ENCODE measurements at places on chromosomes 5 and 9.

- DNase-seq, result no peak
Observed at GRCh38 chr5:14572385-14572784, 9.2 kb upstream of the OTULINL start.

GRCh38 chr9:32832346-32832745 lies 49.0 kb downstream of the TMEM215 start:
- DNase-seq, result no peak

DNA sequence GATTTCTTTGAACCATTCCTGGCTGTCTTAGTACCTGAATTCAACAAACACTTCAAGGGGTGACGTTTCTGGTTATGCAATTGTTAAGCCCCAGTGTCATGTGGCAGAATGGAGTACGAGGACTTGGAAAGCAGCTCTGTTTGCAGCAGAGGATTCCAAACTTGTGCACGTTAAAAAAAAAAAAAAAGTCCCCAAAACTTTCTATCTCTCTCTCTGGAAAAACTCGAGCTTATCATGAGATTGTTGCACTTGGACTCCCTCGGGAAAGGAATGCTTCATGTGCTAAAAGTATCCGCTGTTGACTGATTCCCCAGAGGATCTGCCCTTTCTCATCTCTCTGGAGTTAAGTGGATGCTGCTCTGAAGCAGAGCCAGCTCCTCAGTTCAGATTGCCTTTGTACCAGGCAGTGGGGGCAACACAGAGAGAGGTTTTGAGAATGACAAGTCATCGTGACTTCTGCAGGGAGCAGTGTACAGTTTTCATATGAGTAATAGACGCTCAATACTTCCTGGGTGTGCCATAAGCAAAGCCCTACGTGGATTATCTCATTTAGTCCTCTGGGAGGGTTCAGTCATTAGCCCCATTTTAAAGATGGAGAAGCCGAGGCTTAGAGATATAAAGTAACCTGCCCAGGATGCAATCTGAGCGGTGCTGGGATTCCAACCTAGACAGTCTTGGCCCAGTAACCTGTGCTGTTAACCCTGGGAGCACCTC lies 28.1 kb downstream of the TMOD1 start:
- no peak for DNase-seq

- no peak for DNase-seq
Observed at GRCh38 chr9:132712753-132713152, 42.5 kb downstream of the GTF3C4 start.

DNA sequence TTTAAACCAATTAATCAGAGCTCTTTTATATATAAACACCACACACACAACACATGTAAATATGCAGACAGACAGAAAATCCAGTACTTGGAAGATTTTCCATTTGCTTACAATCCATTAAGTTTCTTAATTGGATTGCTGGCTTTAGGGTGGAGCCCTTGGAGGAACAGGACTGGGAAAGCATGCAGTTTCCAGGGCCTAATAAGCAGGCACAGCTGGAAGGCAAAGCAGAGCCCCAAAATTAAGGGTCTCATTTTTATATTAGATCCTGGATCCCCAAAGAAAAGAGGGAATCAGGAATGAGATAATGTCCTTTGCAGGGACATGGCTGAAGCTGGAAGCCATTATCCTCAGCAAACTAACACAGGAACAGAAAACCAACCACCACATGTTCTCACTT lies 13.1 kb upstream of the SMC2 start:
- no peak for DNase-seq

DNA sequence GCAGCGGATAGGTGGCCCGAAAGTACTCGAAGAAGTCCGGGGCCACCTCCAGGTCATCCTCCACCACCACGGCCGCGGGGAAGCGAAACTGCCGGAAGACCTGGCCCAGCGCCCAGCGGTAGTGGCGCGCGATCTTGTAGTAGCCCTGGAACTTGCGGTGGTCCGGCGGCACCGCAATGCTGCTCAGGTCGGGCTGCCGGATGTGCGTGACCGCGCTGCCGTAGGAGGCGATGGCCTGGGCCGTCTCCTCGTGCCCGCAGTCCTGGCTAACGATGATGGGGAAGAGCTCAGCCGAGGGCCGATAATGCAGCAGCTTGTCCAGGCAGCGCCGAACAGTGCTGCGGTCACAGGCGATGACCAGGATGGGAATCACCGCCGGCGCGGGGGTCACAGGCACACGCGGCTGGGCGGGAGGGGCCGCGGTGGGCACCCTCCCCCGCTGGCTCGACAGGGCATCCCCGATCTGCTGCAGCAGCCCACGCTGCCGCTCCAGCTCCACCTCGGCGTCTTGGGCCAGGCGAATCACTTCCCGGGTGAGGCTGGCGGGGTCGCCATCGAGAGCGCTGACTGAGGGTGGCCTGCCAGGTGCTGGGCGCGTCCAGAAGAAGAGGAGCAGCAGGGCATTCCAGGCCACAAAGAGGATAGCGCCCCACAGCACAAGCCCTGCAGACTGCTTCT lies 10.2 kb downstream of the MGAT1 start:
- no peak for DNase-seq

DNA sequence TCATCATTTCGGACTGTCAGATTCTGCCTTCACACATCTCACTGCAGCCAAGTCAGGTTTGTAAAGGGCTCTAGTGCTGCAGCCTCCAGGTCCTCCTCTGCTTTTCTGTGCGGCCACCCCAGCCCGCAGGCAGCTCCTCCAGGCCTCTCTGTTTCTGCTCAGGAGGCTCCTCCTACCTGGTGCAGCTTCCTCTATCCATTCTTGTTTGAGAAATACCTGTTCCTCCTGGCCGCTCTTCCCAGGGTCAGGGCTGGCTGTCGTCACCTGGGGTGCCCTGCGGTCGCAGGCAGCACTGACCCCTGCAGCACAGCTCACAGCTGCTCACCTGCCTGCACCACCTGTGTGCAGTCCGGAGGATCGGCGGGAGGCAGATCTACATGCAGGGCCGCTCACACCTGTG lies 387.7 kb upstream of the IRX4 start:
- DNase-seq, result no peak

DNA sequence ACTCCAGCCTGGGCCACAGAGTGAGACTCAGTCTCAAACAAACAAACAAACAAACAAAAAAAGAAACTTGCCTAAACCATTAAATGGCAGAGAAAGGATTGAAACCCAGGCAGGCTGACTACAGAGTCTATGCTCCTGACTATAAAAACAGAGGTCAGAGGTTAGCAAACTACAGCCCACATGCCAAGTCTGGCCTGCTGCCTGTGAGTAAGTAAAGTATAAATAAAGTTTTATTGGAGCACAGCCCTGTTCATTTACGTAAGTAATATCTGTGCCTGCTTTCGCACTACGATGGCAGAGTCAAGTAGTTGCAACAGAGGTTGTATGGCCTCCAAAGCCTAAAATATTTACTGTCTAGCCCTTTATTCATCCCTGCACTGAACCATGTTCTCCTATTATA lies 11.6 kb downstream of the POLR1E start:
- no peak for DNase-seq

- no peak for DNase-seq
Observed at GRCh38 chr5:172315587-172316493, 32.3 kb upstream of the UBTD2 start.

DNA sequence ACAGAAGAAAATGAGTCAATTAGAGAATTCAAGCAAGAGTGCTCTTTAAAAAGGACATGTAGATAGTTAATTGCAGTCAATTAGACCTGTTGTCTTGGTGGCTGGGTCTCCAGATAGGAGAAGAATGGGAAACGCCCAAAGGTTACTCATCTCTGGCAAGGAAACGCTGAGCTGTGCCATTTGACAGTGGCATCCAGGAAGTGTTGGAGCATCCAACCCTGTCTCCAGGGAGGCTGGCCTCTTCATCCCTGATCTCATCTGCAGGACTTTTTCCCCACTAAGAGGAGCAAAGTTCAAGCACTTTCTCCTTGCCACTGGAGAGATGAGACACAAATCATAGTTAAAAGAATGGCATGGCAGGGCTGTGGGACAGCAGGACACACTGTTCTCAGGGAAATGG lies 111.7 kb upstream of the MSX2 start:
- DNase-seq, result no peak

DNA sequence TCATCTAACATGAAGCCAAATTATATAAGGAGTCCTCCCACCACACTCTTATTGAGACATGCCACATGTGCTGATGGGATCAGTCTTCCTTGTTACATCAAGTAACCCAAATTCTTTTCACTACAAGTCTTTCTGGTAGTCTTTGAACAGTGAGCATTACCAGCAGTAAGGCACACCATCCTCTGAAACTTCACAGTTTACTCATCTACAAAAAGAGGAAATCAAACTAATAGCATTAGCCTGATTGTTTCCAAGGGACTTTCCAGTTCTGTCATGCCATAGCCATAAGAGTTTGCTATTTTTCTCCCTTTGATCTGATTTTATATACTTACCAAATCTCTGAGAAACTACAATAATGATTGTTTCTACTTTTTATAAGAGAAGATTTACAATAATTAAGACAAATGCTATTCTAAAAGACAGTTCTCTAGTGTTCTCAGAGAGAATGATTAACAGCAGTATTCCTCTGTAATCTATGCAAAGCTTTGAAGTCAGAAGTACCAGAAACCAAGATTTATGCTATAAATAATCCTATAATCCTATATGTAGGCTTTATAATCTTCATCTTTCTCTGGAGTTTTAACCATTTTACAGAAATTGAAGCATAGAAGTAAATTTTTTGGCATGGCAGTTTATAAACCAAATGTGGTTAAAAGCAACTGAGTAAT lies 166.2 kb upstream of the ACO1 start:
- DNase-seq, result no peak

DNA sequence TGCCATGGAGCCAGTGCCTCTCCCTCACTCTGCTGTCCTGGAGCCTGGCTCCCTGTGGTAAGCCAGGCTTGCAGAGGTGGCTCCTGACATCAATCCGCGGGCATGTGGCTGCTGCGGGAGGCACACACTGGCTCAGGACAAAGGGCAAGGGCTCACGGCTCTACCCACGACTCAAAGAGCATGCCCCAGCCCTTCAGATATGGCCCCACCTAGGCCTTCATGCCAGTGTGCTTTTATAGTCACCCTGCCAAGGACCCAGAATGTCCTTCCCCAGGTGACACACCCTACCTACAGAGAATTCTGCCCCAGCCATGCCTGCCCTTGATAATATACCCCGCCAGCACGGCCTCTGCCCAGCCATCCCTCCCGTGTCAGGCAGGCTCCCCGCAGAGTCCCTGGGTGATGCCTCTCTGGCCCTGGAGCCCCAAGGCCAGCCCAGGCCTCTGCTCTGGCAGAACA lies 1.6 kb downstream of the MGAT4B start:
- DNase-seq, result no peak

DNA sequence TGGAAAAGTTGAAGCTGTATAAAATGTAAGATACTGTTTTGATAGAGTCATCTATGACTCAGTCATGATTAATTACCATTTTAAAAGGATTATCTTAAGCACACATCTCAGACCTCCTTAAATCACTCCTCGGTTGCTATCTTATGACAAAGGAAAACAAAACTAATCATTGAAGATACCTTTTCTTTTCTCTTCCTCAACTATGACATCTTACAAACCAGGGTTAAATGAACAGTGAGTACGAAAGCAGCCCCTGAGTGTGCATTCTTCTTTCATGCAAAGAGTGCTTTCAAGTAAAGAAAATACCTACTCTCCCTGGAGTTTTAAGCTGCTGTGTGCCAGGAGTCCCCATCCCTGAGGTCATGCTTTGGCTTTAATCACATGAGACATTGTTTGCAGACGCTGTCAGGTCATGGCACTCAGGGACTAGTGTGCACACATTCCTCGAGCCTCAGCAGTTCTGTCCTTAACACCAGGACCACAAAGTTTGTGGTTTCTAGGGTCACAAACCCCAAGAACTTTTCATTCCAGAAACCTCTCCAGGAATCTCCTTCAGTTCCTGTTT lies 86.7 kb upstream of the ICE1 start:
- no peak for DNase-seq

- DNase-seq, result no peak
Observed at GRCh38 chr5:73718762-73719161, 92.8 kb downstream of the ARHGEF28 start.

GRCh38 chr9:127971357-127972235 lies 9.2 kb downstream of the EEIG1 start:
- no peak for DNase-seq

GRCh38 chr9:127503947-127504886 lies 52.9 kb downstream of the LRSAM1 start:
- DNase-seq, result peak; percentile 49
